ENCODE measurements at places on chromosomes 11 and 22. TPM values are rescaled to one million over a fixed set of nuclear protein-coding genes. Genes with fewer than 3 reads are reported as not detected.
A peak's percentile ranks its signal among the peaks of the same experiment; 100 is the strongest.

Gene VPREB1
- total RNA-seq, result not detected

DNA sequence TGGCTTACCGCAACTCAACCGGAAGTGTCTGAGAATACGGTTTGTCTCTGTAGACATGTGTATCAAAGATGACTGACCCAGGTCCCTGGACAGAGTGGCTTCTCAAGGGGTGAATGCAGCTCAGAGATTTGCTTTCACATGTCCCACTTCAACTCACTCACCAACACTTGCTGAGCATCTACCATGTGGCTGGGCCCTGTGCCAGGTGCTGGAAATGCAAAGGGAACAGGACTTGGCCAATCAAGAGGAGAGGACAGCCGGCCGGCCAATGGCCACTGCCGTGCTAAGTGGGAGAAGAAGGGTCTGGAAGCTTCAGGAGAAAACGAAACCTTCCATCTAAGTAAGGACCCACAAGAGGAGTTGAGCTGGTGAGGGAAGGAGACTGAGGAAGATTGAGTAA, 151.3 kb downstream of the CEP164 start:
- no peak for DNase-seq

DNA sequence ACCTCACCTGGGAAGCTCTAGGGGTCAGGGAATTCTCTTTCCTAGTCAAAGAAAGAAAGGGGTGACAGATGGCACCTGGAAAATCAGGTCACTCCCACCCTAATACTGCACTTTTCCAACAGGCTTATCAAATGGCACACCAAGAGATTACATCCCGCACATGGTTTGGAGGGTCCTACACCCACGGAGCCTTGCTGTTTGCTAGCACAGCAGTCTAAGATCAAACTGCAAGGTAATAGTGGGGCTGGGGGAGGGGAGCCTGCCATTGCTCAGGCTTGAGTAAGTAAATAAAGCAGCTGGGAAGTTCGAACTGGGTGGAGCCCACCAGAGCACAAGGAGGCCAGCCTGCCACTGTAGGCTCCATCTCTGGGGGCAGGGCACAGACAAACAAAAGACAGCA, 2830.6 kb upstream of the OR11H1 start:
- no peak for DNase-seq

Gene ABCG4
- total RNA-seq, result not detected

- DNase-seq, result peak; percentile 61
Observed at GRCh38 chr11:102279641-102280170, 37.6 kb upstream of the BIRC3 start.

GRCh38 chr22:39296981-39297489, 22.4 kb downstream of the RPL3 start:
- DNase-seq, result no peak

Gene SYT9
- total RNA-seq, result not detected

DNA sequence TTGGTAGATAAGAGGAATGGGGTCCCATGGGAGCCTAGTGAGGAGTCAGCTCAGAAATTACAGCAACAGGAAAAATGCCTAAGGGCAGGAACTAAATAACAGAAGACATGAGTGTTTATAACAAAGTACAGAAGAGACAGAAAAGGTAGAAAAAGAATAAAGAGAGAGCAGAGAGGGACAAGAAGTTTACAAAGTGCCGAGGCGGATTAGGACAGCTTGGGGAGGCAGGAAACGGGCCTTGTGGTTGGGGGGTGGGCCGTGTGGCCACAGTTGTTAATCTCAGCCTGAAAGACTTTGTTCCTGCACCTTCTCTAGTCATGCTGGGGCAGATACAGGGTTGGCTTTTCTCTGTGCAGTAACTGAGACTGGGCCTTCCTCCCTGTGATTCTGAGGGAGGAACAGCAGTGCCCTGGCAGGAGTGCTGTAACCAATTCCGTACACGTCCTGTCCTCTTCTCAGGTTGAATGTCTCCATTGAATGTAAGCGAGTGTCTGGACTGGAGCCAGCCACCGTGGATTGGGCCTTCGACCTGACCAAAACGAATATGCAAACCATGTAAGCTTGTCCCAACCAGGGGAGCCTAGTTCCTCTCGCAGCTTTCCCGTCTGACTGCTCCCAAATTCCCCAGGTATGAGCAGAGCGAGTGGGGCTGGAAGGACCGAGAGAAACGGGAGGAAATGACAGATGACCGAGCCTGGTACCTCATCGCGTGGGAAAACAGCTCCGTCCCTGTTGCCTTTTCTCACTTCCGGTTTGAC, 13.2 kb downstream of the NAA40 start:
- peak; percentile 23 for DNase-seq

DNA sequence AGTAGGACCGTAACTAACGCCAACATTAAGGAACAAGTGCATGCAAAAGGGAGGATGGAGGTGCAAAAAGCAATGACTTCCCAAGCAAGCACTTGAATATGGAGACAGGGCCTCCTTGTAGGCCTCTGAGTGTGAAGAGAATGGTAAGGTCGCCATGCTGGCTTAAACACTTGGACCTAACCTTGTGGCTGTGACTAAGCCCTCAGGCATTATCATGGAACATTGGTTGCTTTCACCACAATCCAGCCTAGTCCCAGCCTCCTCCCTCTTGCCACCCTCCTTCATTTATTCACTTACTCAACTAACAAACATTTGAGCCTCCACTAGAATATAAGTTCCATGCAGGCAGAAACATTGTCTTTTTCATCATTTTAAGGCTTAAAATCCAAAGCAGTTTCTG, 11.9 kb upstream of the SYTL2 start:
- DNase-seq, result peak; percentile 52

GRCh38 chr22:30183271-30183670, 63.3 kb downstream of the LIF start:
- DNase-seq, result no peak

DNA sequence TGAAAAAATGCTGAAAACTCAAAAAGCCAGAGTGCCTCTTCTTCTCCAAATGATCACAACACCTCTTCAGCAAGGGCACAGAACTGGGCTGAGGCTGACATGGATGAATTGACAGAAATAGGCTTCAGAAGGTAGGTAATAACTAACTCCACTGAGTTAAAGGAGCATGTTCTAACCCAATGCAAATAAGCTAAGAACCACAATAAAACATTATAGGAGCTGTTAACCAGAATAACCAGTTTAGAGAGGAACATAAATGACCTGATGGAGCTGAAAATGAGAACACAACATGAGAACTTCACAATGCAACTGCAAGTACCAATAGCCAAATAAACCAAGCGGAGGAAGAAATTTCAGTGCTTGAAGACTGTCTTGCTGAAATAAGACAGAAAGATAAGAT, 9.2 kb downstream of the OR56B4 start:
- no peak for DNase-seq

DNA sequence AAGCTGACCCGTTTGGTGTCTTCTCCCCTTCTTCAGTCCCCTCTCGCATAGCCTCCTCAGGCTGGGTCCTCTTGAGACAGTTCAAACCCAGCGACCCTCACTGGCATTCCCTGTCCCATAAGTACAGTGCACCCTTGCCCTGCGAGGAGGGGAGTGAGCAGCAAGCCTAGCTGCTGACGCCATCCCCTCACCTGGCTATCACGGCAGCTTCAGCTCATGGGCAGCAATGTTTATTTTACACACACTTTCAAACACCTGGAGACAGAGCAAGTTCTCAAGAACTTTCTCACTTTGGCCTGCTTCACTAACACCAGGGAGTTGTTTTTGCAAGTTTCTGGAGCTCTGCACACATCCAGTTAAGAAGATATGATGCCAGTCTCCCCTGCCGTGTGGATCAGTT, 189.6 kb upstream of the E2F8 start:
- DNase-seq, result no peak

Gene PNPLA3
- 0.54 TPM for total RNA-seq

DNA sequence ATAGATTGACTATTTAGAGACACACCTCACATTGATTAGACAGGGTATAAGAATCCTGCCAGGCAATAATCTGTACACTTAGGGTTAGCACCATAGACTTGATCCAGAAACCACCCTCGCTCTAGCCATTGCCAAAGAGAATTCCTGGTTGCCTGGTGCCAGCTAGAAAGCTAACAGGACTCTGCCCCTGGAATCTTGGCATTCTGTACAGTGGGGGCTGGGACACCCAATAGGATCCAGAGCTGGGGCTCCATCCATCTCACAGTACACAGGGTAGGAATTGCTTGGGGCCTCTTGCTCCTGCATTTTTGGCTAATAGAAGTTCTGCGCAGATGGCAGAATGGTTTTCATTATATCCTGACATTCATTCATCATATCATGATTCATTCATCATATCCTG, 3.0 kb upstream of the APLNR start:
- DNase-seq, result no peak

Gene AIFM3
- total RNA-seq, result 0.65 TPM

GRCh38 chr22:29359469-29359868, 28.9 kb downstream of the AP1B1 start:
- DNase-seq, result peak; percentile 65

GRCh38 chr22:50544746-50545253, 899 bp upstream of the KLHDC7B start:
- DNase-seq, result no peak

Gene RIMBP3C
- 0.22 TPM for total RNA-seq

DNA sequence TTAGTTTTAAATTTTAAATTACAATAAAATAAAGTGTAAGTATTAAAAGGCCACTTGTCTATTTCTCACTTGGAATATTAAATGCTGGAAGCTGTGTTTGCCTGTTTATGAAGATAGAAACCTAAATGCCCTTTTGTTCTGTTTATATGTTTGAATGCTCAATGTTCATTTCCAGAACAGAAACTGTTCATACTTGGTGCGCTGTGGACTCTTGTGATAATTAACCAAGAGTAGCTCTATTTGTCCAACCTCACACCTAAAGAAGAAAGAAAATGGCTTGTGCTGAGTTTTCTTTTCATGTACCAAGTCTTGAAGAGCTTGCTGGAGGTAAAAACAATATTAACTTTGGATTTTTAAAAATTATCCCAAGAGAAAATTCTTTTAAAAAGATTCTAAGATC, 5.7 kb downstream of the C11orf54 start:
- no peak for DNase-seq

GRCh38 chr22:44431256-44431655, 66.8 kb downstream of the RTL6 start:
- DNase-seq, result no peak

Gene SLC35F2
- 12.9 TPM for total RNA-seq

DNA sequence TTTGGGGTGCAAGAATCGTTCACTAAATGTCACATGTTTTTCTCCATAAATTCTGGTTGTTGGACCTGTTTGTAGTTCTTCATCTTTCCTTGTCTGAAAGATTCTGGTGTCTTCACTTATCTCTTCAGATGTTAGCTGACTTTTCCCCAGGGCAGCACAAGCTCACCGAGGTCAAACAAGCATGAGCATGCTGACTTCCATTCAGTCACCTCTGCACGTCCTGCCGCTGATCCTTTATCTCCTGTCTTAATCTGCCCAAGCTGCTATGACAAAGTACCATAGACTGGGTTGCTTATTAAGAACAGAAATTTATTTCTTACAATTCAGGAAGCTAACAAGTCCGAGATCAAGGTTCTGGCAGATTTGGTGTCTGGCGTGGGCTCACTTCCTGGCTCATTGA, 800.6 kb downstream of the NTM start:
- DNase-seq, result no peak

Gene CATSPERZ
- not detected for total RNA-seq

- DNase-seq, result no peak
Observed at GRCh38 chr22:33443683-33444082, 385.5 kb upstream of the SYN3 start.

DNA sequence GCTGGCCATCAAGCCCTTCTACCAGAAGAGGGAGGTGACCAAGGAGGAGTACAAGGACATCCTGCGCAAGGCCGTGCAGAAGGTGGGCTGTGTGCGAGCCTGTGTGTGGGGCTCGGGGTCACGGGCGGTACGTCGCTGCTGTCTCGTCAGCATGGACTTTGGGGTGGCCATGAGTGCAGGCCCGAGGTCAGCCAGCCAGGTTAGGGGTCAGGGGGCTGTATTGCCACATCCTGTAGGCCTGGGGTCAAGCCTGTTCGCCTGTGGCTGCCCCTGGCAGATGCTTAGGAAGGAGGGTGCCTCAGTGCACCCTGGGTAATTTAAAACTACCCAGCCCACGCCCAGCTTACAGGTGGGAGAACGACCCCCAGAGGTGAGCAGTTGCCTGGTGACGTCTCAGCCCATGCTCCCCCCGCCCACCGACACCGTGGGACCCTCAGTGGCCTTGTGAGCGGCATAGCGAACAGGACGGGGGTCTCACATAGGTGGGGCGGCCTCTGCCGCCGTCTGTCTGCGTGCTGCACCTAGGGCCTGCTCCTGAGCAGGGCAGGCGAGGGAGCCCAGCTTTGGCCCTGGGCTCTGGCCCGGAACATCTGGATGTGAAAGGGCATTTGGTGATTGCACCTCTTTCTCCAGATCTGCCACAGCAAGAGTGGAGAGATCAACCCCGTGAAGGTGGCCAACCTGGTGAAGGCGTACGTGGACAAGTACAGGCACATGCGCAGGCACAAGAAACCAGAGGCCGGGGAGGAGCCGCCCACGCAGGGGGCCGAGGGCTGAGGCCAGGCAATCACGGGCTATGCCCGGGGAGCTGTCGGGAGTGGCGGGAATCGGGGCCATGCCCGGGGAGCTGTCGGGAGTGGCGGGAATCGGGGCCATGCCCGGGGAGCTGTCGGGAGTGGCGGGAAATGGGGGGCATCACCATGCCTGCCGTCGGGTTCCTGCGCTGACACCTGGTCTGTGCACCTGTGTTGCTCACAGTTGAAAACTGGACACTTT, 4.5 kb downstream of the IRF7 start:
- no peak for DNase-seq

DNA sequence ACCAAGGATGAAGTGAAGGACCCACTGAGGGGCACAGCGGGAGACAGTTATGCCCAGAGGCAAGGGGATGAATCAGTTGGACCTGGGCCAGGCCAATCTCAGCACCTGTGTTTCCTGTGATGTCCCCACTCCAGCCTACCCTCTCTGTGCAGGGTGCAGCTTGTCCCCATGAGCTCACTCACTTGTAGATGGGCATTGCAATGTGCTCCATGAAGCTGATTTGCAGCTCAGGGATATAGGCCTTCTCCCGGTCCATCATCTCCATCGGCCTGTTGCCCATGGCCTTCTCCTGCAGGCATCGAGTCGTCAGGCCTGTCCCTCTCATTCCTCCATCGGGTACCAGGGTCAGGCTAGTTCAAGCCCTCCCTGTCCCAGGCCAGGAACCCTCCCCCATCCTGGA, 96.2 kb downstream of the PDE2A start:
- no peak for DNase-seq

- DNase-seq, result peak; percentile 70
Observed at GRCh38 chr11:119320776-119321524, 4.0 kb upstream of the MCAM start.

DNA sequence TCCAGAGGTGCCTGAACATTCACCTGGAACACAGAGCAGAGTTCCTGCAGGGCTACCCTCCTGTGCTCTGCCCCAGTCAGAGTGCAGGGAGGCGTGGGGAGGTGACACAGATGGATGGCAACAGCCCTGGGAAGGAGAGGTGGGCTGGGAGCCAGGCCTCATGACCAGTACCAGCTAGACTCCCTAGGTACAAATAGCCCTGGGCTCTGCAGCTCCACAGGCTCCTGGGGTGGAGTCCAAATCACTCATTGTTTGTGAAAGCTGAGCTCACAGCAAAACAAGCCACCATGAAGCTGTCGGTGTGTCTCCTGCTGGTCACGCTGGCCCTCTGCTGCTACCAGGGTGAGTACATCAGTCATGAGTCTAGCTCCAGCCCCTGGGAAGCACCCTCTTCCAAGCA, at the start of gene SCGB1D2:
Gene SCGB1D2, plus strand, starts transcription at position 219 of the 400 bp plus-strand sequence. Its CDS starts 69 bp downstream, at position 288.
- no peak for DNase-seq

All from GM23248 (cell line).